Aortic smooth muscle cell (primary cell): ENCODE measurements at places on chromosomes 12 and 14. TPM values are rescaled to one million over a fixed set of nuclear protein-coding genes. Genes with fewer than 3 reads are reported as not detected.

The PPP1R1A gene
- total RNA-seq: not detected in 2 replicates

The TESPA1 gene
- total RNA-seq: not detected in 2 replicates

The SERPINA1 gene
- total RNA-seq: not detected in 2 replicates

The HOXC9 gene
- total RNA-seq: not detected in 2 replicates

The SLC4A8 gene
- 2.3 and 3.0 TPM in 2 replicates for total RNA-seq

The TAS2R7 gene
- total RNA-seq: not detected in 2 replicates

The OVCH1 gene
- total RNA-seq: 0.12 and 0.26 TPM in 2 replicates

The ACSM4 gene
- total RNA-seq: not detected in 2 replicates
